ENCODE measurements at places on chromosomes 11 and 22. TPM values are rescaled to one million over a fixed set of nuclear protein-coding genes. Genes with fewer than 3 reads are reported as not detected.

Gene VPREB1
- not detected for total RNA-seq

Gene CASTOR1
- total RNA-seq, result 36.0 TPM

DNA sequence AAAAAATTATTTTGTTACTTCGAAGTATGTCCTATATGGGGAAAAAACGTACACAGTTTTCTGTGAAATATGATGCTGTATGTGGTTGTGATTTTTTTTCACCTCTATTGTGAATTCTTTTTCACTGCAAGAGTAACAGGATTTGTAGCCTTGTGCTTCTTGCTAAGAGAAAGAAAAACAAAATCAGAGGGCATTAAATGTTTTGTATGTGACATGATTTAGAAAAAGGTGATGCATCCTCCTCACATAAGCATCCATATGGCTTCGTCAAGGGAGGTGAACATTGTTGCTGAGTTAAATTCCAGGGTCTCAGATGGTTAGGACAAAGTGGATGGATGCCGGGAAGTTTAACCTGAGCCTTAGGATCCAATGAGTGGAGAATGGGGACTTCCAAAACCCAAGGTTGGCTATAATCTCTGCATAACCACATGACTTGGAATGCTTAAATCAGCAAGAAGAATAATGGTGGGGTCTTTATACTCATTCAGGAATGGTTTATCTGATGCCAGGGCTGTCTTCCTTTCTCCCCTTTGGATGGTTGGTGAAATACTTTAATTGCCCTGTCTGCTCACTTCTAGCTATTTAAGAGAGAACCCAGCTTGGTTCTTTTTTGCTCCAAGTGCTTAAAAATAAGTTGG is 38.3 kb downstream of the EHF start:
- H3K27me3 ChIP-seq, result no peaks in the 10 kb centered on the region
- DNase-seq, result no peak
- no peaks in the 10 kb centered on the region for H3K4me1 ChIP-seq
- H3K36me3 ChIP-seq, result no peaks in the 10 kb centered on the region
- no peak overlapping the region for H3K4me3 ChIP-seq

GRCh38 chr11:127395034-127395433 is 394.5 kb upstream of the KIRREL3 start:
- DNase-seq, result no peak
- no peak overlapping the region for H3K4me3 ChIP-seq
- no peaks in the 10 kb centered on the region for H3K4me1 ChIP-seq
- no peaks in the 10 kb centered on the region for H3K36me3 ChIP-seq
